ENCODE measurements at places on chromosomes 4 and X.

GRCh38 chr4:48575964-48576363 lies 85.9 kb downstream of the ZAR1 start:
- no peak for DNase-seq

DNA sequence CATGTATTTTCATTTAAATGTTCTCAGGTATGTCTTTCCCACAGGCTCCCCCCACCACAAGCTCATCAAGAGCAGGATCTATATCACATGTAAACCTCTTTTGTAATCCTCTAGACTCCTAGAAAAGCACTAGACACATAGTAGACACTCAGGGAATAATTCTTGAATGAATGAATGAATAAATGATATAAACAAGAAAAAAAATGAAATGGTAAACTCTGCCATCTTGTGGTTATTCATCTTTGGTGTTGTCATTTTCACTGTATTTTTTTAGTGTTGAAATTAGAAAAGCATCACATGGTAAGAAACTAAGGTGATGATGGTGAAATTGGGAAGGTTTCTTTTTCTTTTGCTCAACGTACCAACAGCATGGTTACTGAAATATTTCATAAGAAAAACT lies 34.2 kb upstream of the C1GALT1C1 start:
- DNase-seq: no peak

GRCh38 chr4:91279899-91280298 lies 1023.9 kb upstream of the GRID2 start:
- DNase-seq: no peak

DNA sequence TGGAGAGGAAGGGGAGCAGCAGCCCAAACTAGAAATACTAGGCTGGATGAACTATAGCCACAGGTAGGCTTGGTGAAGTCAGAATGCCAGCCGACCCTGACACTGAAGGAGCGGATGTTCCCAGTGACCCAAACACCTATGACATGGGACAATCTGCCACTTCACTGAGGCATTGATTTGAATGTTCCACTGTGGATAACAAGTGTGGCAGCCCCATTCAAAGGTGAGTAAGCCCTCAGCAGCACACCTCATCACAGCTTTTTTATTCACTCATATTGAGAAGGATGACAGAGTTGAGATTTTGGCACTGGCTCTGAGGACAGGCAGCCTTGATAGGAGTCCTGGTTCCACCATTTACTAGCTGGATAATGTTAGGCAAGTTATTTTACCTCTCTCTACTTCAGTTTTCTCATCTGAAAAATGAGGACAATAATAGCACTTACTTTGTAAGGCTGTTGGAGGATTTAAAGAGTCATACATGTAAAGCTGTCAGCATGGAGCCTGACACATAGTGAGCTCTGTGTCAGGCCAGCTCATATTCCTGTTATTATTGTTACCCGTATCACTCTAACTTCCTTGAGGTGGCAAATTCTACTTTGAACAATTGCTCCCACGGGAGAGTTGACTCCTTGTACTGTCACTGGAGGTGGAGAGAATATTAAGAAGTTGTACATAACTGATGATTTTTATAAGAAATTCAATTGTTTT lies 114.6 kb downstream of the RASL11B start:
- no peak for DNase-seq

- DNase-seq: no peak
Observed at GRCh38 chrX:152028579-152028978, 54.1 kb upstream of the GABRE start.

DNA sequence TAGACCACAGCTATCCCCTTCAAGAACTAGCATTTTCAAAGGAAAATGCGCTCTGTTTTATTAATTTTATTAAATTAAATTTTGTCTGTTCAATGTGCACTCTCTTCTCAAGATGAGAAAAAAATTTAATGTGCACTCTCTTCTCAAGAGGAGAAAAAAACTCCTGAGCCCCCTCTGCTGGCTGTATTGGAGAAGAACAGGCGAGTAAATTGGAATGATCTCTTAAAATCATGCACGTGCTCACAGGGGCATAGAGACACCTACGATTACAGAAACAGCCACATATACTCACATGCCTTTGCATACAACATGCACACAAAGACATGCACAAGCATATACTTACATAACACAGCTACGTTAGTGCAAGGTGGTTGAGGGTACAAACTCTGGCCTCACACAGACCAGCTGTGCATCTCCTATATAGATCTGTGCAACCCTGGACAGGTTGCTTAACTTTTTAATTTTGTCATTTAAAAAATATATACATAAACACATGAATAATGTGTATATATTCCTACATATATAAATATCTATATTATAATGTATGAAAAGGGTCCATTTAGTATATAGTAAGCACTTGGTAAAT lies 176.2 kb upstream of the CXorf66 start:
- DNase-seq: no peak

GRCh38 chrX:292900-293897 lies 12.0 kb downstream of the PLCXD1 start:
- DNase-seq: no peak

DNA sequence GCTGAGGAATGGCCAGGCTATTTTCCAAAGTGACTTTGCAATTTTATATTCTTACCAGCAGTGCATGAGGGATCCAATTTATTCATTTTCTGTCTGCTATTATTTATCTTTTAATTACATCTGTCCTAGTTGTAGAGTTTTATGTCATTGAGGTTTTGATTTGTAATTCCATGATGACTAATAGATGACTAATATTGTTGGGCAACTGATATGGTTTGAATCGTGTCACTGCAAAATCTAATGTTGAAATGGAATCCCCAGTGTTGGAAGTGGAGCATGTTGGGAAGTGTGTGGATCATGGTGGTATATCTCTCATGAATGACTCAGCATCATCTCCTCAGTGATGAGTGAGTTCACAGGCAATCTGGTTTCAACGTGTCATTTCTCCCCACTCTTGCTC lies 201.5 kb downstream of the TBX22 start:
- DNase-seq: no peak

GRCh38 chr4:126513596-126513995 lies 1119.2 kb upstream of the INTU start:
- no peak for DNase-seq

DNA sequence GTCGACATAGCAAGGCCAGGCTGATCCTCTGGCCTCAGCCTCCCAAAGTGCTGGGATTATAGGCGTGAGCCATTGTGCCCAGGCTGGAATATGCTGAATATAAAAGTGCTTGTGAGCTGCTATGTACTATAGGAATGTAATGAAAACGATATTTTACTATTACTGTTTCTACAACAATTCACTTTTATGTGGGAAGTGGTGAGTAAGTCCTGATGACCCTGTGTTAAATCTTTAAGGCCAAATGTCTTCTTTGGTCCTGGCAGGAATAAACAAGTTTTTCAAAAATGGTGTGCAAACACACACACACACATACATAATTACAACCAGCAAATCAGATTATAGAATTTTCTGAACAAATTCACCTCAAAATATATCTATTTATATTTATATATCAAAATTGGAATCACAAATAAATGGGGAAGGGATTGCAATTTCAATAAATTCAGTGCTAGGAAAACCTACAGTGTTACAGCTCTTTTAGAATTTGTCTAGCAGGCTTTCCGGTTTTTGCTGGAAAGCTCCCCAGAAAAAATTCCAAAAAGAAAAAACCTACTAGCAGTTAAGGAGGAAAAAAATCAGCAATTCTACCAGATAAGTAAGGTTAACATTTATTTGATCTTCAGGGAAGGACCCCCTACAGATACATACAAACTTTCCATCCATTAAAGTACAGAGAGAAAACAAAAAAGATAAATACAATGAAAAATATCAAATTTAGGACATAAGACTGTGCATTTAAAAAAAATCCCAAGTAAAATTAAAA lies 17.9 kb downstream of the SMIM14 start:
- DNase-seq: no peak

DNA sequence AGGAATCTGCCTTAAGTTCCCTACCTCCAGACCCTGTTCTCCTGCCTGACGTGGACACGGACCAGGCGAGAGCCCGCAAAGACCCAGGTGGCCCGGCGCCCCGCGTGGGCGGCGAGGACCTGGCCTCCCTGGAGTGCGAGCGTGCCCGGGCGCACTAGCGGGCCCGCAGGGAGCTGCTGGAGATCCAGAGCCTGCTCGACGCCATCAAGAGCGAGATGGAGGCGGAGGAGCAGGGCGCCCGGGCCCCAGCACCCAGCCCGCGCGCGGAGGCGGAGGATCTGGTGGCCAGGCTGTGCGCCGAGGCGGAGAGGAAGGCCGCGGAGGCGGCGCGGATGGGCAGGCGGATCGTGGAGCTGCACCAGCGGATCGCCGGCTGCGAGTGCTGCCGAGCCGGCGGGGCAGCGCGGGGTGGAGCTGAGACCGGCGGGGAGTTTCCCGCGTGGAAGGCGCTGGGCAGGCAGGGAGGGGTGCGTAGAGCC lies 18.2 kb downstream of the MRFAP1 start:
- DNase-seq: peak; percentile 69

DNA sequence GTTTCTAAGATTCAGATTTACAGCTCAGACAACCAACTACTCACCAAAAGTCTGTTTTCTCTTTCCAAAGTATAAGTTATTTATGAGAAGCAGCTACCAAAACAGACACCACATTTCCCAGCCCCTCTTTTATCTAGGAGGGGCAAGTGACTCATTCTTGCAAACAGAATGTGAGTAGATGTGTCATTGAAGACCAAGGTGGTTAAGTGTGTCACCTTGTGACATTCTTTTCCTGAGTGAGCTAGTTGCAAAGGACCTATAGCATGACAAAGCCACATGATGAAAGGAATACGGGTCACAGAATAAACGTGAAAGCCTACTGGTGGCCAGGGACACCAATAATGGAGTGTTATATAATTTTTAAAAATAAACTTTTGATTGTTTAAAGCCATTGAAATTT lies 50.0 kb downstream of the SLC7A11 start:
- no peak for DNase-seq

DNA sequence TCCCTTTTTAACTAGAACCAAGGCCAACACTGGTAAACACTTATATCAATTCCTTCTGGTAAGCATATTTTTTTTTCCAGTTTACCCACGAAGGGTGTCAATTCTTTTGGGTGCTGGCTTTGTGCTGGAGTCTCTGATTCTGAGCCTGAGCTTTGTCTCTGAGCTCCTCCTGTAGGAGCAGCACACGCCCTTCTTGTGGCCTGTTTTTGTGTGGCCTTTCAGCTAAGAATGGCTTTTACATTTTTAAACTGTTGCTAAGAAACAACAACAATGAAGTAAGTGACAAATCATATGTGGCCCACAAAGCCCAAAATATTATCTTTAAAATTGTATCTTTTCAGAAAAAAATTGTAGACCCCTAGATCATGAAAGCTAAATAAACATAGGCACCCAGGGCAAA lies 98.0 kb upstream of the TBC1D9 start:
- DNase-seq: no peak

DNA sequence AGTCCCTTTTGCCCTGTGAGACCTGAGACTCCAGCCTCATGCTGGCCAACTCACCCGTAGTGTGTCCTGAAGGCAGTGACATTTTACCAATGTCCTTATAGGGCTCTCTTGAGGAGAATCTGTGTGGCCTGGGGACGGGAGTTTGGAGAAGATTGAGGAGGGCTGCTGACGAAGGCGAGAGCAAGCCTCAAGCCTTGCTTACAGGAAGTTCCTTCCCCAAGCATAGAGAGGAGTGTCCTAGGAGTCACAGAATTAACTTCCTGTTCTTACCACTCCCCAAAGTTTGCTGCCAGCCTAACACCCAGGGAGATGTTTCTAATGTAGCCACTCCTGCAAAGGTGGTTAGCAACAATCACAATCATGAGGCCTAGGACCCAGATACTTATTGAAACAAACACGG lies at the start of gene NXF3:
Gene NXF3 (minus strand): TSS at position 202 of the 400 bp plus-strand sequence. CDS start 120 bp downstream, at position 82.
- DNase-seq: no peak

- no peak for DNase-seq
Observed at GRCh38 chr4:6603128-6603527, 28.1 kb downstream of the MAN2B2 start.

DNA sequence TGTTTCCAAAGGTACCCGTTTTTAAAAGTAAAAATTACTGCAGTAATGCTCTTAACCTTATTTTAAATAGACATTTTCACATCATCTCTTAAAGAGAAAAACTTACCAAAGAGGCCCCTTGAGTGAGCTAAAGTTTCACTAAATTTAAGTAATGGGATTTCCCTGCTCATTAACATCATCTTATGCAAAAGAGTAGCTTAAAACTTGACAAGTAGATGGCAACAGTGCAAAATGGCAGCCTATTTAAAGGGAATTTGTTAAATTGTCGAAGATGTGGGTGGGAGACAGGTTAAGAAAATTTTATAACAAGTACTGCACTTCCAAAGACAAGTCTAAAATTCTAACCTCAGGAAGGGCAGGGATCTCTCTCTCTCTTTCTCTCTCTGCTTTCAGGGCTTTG lies 271.7 kb upstream of the LDB2 start:
- DNase-seq: no peak
